NCI-H1105 (cell line): ENCODE measurements at places on chromosomes 1 and 21.

GRCh38 chr1:215095524-215095923 is 13.0 kb downstream of the KCNK2 start:
- no peak for DNase-seq

DNA sequence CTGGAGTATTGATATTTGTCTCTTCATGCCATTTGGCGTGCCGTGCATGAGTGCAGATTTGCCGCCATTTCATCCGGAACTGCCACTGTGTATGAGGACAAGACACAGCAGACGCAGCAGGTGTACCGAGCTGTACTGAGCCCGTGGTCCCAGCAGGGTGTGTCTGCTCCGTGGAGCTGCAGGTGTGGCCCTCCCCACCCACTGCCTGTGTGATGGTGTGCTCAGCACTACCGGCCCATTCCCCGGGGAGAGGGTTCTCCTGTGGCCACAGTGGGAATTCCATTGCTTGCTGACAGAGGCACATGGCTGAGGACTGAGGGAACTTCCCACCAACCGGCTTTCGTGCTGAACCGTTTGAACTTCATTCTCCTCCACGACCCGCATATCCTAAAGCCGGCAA is 34.3 kb upstream of the COL6A1 start:
- DNase-seq = no peak

GRCh38 chr1:192581131-192581927 is 5.8 kb downstream of the RGS1 start:
- DNase-seq = no peak

DNA sequence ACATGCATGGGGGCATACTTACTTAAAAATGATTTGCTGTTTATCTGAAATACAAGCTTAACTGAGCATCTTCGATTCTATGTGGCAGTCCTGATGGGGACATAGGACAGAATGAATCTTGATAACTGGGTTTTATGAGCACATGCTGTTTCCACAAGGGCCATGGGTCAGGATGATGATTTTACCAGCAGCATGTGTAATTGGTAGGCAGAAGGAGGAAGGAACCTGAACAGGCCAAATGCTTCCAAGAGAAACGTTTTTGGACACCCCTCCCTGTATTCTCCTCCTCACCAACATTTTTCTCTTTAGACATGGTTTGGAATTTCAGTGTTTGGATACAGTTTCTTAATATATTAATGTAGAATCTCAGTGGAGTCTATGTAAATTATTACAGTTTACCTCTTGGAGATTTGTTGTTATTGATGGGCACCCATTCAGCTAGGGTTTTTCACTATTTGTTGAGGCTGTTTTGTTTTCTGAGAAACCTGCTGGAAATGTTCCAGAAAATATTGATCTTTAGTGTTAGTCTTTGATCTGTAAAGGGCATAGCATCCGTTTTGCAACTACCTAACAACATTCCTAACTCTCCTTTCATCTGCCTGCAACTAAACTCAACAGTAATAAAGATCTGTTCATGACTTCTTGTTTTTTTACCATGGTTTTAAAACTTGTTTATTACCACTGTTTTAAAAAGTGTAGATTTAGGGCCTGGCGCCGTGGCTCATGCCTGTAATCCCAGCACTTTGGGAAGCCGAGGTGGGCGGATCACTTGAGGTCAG is 42.0 kb downstream of the TBCE start:
- DNase-seq = no peak

DNA sequence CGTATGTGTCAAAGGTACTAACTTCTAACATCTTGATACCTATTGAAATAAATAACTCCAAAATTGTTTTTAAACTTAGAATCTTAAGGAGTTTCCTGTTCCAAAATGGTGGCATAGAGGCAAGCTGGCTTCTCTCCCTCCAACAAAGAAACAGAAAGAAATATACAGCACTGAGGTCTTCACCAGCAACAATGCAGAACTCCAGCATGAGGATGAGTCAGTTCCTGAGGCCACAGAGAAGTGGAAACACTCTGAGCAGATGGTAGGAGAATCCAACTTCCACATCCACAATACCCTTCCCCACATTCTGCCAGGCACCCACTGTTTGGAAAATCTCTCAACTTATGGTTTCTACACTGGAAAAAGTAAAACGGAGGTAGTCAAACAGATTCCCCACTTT is 12.2 kb upstream of the PPIH start:
- DNase-seq = no peak

- no peak for DNase-seq
These were observed 160.5 kb downstream of the CASZ1 start for GRCh38 chr1:10635992-10636391.

DNA sequence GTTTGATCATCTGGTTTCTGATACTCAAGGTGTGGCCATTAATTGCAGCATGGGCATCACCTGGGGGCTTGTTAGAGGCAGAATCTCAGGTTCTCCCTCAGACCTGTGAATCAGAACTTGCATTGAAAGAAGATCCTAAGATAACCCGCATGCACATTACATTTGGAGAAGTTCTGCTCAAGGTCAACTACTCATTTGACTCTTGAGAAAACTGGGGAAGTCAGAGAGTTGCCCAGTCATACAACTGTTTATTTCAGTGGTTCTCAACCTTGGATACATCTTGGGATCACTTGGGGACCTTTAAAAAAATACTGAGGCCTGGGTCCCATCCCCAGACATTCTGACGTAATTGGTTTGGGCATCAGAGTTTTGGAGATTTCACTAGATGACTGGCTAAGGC is 30.5 kb downstream of the CAMTA1 start:
- DNase-seq = no peak

DNA sequence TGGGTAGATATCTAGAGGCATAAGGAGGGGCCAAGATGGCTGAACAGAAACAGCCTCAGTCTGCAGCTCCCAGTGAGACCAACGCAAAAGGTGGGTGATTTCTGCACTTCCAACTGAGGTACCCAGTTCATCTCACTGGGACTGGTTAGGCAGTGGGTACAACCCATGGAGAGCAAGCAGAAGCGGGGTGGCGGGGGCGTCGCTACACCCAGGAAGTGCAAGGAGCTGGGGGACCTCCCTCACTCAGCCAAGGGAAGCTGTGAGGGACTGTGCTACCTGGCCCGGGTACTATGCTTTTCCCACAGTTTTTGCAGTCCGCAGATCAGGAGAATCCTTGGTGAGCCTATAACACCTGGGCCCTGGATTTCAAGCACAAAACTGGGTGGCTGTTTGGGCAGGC is 26.0 kb downstream of the KIFAP3 start:
- DNase-seq = no peak

GRCh38 chr1:107451715-107452114 is 310.9 kb downstream of the NTNG1 start:
- DNase-seq = no peak
